Adrenal gland (tissue), 19 donors: ENCODE measurements at places on chromosomes 2 and 18.
A peak's percentile ranks its signal among the peaks of the same experiment; 100 is the strongest.

DNA sequence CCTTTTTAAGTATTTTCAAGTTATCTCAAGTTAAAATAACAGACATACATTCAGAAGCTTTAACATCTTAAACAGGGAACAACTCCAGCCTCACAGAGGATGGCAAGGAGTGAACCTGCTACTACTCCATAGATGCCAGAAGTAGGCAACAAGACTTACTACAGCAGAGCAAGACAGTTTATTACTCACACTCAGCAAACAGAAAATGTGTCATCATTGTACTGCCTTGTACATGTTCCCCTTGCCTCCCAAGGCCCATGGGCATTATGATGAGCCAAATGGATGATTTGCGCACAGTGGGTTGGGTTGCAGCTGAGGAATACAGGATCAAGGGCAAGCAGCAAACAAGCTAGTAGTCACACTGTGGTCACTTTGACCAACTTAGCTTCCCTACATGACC, 80.6 kb upstream of the VRK2 start:
- DNase-seq = no peak

- no peak for DNase-seq
Observed at GRCh38 chr2:96872591-96873349, 2.9 kb upstream of the SEMA4C start.

- DNase-seq = no peak
Observed at GRCh38 chr2:239696559-239697207, 295.9 kb upstream of the HDAC4 start.

- peak; percentile 46 for DNase-seq
Observed at GRCh38 chr2:142734770-142735169, 142.7 kb upstream of the KYNU start.

DNA sequence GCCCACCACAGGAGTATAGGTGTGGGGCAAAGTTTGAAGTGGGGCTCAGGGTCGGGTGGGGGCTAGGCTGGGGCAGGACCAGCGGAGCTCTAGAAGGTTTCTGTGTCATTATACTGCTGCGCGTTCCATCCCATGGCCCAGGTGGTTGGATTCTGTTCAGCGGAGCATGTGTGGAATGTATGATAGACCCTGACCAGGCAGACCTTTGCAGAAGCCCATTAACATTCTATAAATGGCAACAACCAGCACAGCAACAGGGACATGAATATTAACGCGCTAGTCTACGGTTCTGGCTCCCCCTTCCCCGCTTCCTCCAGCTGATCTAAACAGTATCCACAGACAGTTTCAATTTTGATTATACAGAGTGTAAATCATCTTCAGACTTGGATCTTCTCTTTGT, 4.1 kb upstream of the PRKCE start:
- DNase-seq = no peak

DNA sequence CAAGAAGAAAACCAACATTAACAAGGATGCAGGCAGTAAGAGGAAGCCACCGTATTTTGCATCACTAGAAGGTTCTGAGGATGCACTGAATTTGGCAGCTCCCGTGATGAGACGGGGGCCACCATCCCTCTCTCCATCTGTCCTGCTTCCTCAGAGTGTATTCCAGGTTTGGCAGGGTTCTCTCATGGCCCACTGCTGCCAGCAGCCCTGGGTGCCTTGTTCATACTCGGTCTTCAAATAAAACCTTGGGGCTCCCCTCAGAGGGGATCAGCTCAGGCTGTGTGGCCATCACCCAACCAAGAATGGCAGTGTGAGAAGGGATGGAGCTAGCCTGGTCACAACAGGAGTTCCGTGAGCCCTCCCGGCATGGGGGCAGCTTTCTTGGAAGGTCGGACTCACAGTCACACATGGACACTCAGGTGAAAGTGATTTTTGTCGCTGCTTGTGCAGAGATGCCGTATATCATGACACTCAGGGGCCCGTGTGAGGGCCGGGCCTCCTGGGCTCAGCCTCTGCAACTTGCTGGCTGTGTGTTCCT, 12.8 kb upstream of the MBP start:
- no peak for DNase-seq

DNA sequence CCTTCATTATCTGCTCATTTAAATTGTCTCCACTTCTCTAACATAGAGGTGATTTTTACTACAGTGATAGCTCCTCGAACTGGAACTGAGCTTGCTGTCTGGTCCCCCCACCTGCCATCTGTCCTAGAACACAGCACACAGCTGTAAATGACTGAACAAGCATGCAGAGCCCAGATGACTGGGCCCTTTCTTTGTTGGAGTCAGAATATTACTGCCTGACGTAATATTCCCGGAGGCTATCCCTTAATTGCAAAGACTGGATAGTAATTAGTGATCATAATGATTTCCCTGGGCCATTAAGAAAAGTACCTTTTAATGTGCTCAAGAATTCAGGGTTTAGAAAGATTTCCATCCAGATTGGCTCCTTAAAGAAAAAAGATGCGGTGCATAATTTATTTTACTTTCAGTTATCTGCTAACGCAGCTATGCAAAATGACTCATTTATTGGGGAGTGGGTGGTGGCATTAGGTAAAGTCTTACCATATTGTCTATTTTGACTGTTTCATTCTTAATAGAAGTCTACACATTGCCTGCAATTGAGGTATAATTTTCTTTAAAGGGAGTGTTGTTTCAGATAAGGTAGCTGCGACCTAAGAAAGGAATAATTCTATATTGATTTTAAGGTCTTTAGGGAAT, 84.4 kb downstream of the MAP4K4 start:
- no peak for DNase-seq

DNA sequence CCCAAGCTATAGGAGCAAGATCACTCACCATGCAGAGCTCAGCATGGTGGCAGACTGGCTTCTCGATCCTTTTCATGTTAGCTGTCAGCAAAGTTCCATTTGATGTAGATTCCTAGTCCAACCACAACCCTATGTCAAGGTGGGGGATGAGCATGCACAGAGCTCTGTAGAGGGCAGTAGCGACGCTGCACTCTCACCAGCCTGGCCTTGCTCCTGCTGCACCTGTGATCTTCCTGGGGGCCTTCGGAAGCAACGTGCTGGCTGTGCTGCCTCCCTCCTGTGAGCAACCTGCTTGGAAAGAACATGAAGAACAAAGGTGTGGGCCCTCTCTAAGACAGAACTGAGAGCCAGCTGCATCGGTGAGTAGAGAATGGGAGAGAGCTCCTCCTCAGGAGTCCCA, 479.4 kb upstream of the MYT1L start:
- no peak for DNase-seq

- DNase-seq = no peak
Observed at GRCh38 chr2:74051504-74051903, 66.8 kb downstream of the TET3 start.

GRCh38 chr2:182553483-182553882, 126.6 kb upstream of the PDE1A start:
- DNase-seq = no peak

DNA sequence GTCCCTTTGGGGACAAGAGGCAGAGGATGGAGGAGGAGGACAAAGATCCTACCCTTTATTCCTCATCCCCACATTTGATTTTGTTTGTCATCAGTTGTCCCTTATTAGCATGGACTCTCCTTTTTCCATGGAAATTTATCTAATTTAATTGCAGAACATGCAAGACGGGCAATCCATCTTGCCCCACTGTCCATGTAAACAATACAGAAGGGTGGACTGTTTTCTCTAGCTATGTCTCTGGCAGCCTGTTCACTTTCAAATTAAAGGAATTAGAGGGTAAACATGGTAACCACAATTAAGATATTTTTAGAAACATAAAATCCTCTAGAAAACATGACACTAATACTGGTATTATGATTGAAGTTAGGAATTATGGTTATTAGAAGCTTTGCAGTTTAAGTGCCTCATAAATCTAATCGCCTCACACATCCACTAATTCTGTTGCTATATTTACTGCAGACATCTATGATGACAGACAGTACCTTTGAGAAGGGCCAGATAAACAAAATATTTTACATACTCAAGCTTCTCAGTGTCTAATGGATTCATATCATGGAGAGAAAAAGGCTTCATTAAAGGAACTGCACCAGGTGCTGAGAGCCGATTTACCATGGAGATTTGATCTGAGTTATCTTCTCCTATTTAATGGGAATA, 215.5 kb downstream of the LNPK start:
- no peak for DNase-seq

- DNase-seq = no peak
Observed at GRCh38 chr18:49376046-49376445, 84.4 kb downstream of the DYM start.
